Melanocyte of skin (primary cell): ENCODE measurements at places on chromosomes 3 and 15. TPM values are rescaled to one million over a fixed set of nuclear protein-coding genes. Genes with fewer than 3 reads are reported as not detected.

LEKR1 gene
- total RNA-seq: 0.67 and 0.77 TPM in 2 replicates

WNT5A gene
- total RNA-seq: 3.1 and 26.9 TPM in 2 replicates

NEK11 gene
- total RNA-seq: 3.4 and 5.8 TPM in 2 replicates

AQR gene
- 15.1 and 27.6 TPM in 2 replicates for total RNA-seq

HRG gene
- not detected in 2 replicates for total RNA-seq

ASB14 gene
- not detected in 2 replicates for total RNA-seq

UROC1 gene
- total RNA-seq: not detected in 2 replicates

CDCP1 gene
- 11.0 and 20.1 TPM in 2 replicates for total RNA-seq

SLC22A14 gene
- total RNA-seq: 0.36 TPM in 1 of 2 replicates, not detected in the other

CASR gene
- total RNA-seq: not detected in 2 replicates

GREM1 gene
- under 0.01 and 3.3 TPM in 2 replicates for total RNA-seq

COL8A1 gene
- total RNA-seq: 0.34 and 15.6 TPM in 2 replicates

OXTR gene
- 0.62 and 0.67 TPM in 2 replicates for total RNA-seq

P2RY14 gene
- total RNA-seq: not detected in 2 replicates

GP9 gene
- not detected in 2 replicates for total RNA-seq

RASGRP1 gene
- 0.69 TPM in 1 of 2 replicates, not detected in the other for total RNA-seq

LRRIQ4 gene
- total RNA-seq: under 0.01 and 0.15 TPM in 2 replicates

FBXO40 gene
- total RNA-seq: not detected in 2 replicates

SPESP1 gene
- total RNA-seq: 2.0 and 9.3 TPM in 2 replicates

SUSD5 gene
- total RNA-seq: 15.1 and 20.7 TPM in 2 replicates

QARS1 gene
- total RNA-seq: 192 and 322 TPM in 2 replicates

TPRG1 gene
- 1.7 TPM in 1 of 2 replicates, not detected in the other for total RNA-seq

RAD51 gene
- 9.4 and 10.0 TPM in 2 replicates for total RNA-seq

SLC28A2 gene
- not detected in 2 replicates for total RNA-seq

NR2E3 gene
- not detected in 2 replicates for total RNA-seq

TEX55 gene
- not detected in 2 replicates for total RNA-seq

TMC3 gene
- not detected in 2 replicates for total RNA-seq

IL17RB gene
- total RNA-seq: not detected in 2 replicates

ELL3 gene
- total RNA-seq: 0.73 and 1.7 TPM in 2 replicates

ACKR2 gene
- total RNA-seq: under 0.01 and 0.93 TPM in 2 replicates

MOBP gene
- total RNA-seq: under 0.01 TPM in 1 of 2 replicates, not detected in the other

CPLX3 gene
- 0.15 TPM in 1 of 2 replicates, not detected in the other for total RNA-seq

RYR3 gene
- 0.15 TPM in 1 of 2 replicates, not detected in the other for total RNA-seq

ZNF860 gene
- total RNA-seq: 1.0 and 2.2 TPM in 2 replicates

RCCD1 gene
- total RNA-seq: 17.0 and 17.1 TPM in 2 replicates

MORC1 gene
- total RNA-seq: 0.34 and 0.36 TPM in 2 replicates

CCNB2 gene
- total RNA-seq: 19.6 and 39.9 TPM in 2 replicates

LMAN1L gene
- total RNA-seq: under 0.01 and 0.15 TPM in 2 replicates

RASL12 gene
- 0.69 and 1.5 TPM in 2 replicates for total RNA-seq

CPNE9 gene
- not detected in 2 replicates for total RNA-seq
